ENCODE measurements at places on chromosomes 12 and 14.

- no peak for ATAC-seq
Measured at GRCh38 chr12:1830981-1831963, 10.9 kb downstream of the LRTM2 start.

DNA sequence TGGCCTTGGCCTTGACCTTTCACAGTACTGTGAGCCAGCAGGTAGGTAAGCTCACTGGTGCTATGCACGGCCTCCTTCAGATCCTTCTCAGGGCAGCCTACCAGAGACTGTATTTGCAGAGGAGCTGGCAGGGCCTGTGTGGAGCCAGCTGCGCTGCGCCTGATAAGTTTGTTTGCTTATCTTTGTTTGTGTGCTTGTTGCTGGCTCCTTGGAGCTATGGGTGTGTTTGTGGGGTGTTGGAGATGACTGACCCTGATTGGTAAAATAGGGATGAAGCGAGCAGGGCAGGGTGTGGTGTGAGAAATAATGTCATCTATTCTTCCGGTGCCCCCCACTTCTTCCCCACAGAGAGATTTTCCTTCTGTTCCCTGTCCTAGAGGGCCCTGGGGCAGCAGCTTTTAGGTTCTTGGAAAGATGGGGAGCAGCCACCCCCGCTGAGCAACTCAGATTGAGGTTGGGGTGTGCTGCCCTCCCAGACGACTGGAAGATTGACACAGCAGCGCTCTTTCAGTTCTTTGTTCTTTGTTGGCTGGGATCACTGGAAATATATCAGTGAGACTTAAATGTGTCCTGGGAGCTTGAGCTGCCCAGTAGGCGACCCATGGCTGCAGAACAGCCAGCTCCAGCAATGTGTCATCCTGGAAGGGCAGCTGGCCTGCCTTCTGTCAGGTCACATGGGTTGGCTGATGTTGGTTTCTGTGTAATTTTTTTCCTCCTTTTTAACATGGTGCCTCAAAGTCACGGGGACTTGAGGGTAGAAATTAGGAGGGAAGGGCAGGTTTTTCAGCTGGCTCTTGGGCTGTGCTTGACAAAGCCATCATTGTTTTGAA, 19.6 kb downstream of the MLXIP start:
- ATAC-seq, result no peak

DNA sequence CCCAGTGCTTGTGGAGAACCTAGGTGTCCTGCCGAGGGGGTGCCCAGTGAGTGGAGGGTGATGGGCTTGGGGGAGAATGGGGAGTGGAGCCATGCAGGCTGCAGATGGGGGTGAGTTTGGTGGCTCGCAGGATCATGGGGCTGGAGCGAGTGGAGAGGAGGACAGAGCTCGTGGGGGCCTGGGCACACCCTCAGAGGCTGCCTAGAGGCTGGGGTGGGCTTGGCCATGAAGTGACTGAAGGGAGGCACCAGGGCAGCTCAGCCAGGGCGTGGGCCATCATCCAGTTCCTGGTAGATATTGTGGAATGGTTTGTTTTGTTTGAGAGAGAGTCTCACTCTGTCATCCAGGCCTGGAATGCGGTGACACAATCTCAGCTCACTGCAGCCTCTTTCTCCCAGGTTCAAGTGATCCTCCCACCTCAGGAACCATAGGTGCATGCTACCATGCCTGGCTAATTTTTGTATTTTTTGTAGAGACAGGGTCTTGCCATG, 43.4 kb upstream of the AMN start:
- no peak for ATAC-seq

GRCh38 chr12:114858388-114859146, 174.6 kb upstream of the TBX3 start:
- no peak for ATAC-seq

GRCh38 chr12:57241402-57242310, 9.3 kb downstream of the STAC3 start:
- no peak for ATAC-seq

Data from activated T-helper 17 cell treated with anti-CD3 and anti-CD28 coated beads, Interleukin-2, amount 50 U/mL, for 72 hours (primary cell).